HFFc6 (cell line): ENCODE measurements at places on chromosomes 5 and 9. TPM values are rescaled to one million over a fixed set of nuclear protein-coding genes. Genes with fewer than 3 reads are reported as not detected.

The ELOVL7 gene
- total RNA-seq: 0.07 to 0.28 TPM in 2 of 3 replicates, not detected in the other

The EIF4E1B gene
- total RNA-seq: not detected in 3 replicates

The SARDH gene
- total RNA-seq: 0.45 to 5.1 TPM (median 0.56 TPM) in 3 replicates

The DBH gene
- total RNA-seq: not detected in 3 replicates

The CCDC192 gene
- total RNA-seq: not detected in 3 replicates

The FREM1 gene
- 0.03 TPM in 1 of 2 replicates, not detected in the other for total RNA-seq

The SHOC1 gene
- not detected in 3 replicates for total RNA-seq

DNA sequence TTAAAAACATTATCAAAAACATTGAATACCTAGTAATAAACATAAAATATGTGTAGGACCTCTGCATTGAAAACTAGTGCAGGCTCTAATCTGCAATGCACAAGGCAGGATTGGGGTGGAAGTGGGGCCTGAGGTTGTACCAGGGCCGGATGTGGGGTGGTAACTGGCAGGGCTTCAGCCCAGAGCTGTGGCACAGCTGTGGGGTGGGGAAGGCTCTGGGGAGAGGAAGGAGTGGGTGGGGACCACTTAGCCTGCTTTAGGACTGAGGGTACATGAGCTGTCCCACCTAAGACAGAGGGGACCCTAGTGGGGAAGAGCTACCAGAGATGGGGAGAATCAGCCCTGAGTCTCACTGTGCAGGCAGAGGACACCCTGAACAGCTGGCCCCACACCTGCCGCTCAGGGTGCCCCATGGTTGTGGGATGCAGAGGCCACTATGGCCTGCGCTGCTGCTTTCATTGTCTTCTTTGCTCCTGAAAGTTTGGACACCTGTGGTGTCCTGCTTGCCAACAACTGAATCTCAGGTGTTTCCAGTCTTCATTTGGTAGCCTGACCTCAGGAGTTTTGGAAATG, 311.4 kb downstream of the TLE4 start:
- DNase-seq: no peak

- DNase-seq: peak; percentile 30
Observed at GRCh38 chr9:89606624-89607311, 2.0 kb downstream of the GADD45G start.

GRCh38 chr5:2222246-2222992, 339.7 kb upstream of the IRX4 start:
- DNase-seq: no peak

DNA sequence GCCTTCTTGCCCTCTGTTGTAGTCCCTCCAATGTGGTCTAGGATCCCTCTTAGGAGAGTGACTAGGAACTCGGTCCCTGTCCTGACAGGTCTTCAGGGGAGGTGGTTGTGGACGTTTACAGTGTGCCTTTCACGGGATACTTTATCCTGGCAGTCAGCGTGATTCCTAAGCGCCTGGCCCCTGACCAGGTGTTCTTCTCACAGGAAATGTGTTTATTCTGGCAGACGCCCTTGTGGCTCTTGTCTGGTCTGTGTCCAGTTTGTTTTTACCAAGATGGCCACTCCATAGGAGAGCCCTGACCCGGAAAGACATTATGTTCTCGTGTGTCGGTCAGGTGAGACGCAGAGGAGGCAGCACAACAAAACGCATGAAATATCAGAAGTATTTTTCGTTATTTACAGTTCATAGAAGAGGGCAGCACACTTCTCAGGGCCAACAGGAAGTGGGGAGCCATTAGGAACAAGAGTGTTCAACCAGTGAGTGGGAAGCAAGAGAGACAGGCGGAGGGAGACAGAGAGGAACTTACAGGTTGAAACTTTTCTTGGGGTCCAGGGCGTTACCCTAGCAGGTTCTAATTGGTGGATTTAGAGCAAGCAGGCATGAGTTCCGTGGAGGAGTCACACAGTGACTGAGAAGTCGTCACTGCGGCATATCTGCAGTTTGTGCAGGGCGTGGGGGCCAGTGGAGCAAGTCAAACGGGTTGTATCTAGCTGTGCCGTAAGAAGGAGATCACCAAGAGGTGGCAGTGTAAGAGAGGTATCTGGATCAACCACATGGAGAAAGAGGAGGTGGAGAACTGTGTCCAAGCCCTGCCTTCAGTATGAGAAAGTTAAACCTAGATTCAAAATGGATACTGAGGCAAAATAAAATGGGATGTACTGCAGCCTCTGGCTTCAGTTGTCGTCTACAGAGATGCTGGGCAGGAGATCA, 412.9 kb downstream of the ZSWIM6 start:
- DNase-seq: no peak

GRCh38 chr9:83977196-83977595, 2.8 kb downstream of the HNRNPK start:
- no peak for DNase-seq

- no peak for DNase-seq
Observed at GRCh38 chr9:135513351-135513846, 7.8 kb upstream of the LCN1 start.

GRCh38 chr9:34964458-34964857, 6.4 kb downstream of the PHF24 start:
- no peak for DNase-seq

- no peak for DNase-seq
Observed at GRCh38 chr5:138647261-138647788, 72.1 kb upstream of the HSPA9 start.

- no peak for DNase-seq
Observed at GRCh38 chr5:132428147-132428482, 58.6 kb downstream of the SLC22A5 start.

GRCh38 chr5:14060218-14060617, 82.9 kb upstream of the TRIO start:
- DNase-seq: no peak

DNA sequence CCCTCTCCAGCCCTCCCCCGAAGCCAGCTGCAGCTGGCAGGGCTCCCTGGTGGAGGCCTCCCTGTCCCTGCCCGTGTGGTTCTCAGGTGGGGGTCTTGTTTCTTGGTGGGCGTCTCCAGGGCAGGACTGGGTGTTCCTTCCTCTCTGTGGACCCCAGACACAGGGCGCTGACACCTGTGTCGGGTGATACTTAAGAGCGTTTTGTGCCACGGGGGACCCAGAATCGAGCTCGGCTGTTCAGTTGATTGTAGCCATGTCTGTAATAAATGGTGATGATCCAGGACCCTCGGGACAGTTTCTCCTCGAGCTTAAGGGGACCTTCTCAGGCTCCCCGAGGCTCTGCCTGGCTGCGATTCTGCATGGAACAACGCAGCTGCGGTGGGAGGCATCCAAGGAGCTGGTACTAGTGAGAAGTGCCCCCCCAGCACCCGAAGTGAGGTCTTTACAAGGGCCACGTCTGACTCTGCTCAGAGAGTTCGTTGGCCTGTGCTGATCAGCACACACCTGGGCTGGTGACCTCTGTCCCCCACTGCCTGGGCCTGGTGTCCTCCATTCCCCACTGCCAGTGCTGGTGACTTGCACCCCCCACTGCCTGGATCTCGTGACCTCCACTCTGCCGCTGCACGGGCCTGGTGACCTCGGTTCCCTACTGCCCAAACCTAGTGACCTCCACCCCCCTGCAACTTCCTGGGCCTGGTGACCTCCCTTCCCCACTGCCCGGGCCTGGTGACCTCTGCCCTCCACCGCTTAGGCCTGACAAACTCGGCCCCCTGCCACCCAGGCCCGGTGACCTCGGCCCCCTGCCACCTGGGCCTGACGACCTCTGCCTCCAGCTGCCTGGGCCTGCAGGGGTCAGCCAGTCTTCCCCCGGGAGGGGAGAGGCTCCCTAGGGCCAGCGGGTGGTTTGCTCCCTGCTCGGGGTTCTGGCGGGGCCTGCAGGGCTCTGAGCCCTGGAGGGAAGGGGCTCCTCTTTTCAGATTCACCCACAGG, 36.0 kb downstream of the NDUFS6 start:
- no peak for DNase-seq

GRCh38 chr5:37665272-37665671, 174.6 kb downstream of the GDNF start:
- DNase-seq: no peak

DNA sequence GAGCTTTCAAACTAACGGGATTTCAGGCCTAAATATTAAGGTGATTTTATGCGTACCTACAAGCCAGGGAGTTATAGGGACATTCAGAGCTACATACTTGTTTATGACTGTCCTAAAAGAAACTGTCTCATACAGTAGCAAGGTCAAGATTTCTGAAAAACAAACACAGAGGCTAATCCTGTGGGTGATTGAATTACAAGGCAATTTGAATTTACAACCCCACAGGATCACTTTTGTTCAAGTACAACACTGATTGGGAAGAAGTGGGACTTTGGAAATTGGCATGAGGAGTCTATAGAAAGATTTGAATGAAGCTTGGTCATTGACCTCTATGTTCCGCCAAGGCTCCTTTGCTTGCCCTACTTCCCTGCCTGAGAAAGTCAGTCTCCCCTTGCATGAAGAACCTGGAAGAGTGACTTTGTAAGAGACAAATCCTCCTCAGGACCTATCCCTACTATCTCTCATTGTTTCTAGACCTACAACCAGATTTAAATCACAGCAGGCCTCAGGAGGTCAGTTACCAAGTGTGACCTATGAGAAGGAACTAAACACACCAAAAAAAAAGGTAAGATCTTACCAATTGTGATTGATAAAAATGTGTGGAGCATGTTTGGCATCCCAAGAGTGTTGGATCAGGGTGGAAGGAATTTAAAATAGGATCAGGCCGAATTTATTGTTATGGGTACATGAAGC, 38.4 kb upstream of the CDC42SE2 start:
- DNase-seq: no peak

- DNase-seq: peak; percentile 52
Observed at GRCh38 chr5:9903801-9904200, 273.6 kb upstream of the TAS2R1 start.

DNA sequence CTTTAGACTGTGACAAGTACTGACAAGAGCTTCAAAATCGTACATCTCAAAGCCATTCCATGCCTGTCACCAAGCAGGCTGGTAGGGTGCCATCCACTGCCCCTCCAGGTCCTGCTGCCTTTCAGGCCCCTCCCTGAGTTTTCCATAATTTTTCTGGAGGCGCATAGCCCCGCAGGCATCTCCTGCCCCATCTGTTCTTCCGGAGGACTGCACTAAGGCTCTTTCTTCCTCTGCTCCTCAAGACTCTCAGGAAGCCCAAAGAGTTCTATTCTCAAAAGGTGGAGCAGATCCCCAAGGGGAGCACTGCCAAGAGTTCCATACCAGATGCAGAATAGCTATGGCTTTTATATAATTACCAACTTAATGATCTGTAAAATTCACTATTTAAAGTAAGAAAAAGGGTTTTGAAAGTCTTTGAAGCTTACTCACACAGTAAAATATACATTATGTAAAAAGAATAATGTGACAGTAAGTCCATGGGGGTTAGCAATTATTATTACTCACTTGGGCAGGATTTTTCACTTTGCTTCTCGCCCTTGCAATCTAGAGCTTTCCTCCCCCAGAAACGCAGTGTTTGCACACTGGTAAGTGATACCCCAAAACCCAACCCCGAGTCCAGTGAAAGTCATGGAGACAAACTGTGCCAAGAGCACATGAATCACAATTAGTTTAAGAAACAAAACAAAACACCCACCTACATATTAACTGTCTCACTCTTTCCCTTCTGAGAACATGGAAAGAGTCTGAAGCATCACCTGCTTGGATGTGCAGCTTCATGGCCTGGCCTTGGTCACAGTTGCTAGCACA, 114.1 kb upstream of the DAPK1 start:
- DNase-seq: no peak

- no peak for DNase-seq
Observed at GRCh38 chr5:174675110-174675509, 49.3 kb upstream of the MSX2 start.

DNA sequence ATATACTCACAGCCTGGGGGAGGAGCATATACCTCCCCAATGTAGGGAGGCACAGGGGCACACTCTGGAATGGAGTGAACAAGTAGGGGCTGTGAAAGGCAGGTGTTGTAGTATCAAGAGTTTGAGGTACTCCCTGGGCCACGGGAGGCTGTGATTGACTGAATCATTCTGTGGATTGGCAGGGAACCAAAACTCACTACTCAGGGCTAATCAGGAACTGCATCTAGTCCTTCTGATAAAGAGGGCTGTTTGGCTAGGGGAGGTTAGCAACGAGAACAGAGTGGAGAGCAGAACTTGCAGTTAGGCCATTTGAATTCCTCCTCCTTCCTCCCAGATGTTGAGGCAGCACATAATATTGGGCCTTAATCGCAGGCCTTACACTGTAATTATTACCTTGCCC, 369.2 kb upstream of the MPDZ start:
- no peak for DNase-seq

DNA sequence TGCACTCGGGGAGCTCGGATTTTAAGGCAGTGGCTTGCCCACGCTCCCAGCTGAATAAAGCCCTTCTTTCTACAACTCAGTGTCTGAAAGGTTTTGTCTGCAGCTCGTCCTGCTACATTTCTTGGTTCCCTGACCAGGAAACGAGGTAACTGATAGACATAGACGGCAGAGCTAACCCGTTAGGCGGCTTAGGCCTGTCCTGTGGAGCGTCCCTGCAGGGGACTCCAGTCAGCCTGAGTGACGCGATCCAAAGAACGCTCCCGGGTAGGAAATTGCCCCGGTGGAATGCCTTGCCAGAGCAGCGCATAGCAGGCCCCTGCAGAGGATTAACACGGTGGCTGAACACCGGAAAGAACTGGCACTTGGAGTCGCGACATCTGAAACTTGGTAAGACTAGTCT, 1.8 kb upstream of the SELENOP start:
- DNase-seq: no peak

- no peak for DNase-seq
Observed at GRCh38 chr5:57174128-57174889, 450 bp downstream of the GPBP1 start.

DNA sequence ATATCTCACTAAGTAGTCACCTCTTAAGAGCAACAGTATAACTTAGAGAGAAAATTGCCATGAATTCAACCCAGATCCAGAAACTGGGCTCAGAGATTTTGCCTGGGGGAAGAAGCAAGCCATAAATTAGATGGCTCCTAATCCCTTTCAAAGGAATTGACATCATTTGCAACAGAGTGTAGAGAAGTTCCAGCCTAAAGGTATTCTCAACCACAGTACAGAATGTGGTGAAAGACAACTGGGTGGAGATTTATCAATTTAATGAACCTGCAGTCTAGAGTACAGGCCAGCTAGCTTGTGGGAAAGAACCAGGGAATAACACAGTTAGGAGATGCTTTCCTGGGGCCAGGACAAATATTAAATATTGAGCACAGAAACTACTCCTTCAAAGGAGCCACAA, 39.6 kb downstream of the CDKL3 start:
- DNase-seq: no peak

- no peak for DNase-seq
Observed at GRCh38 chr5:154251529-154251928, 61.0 kb downstream of the GALNT10 start.

DNA sequence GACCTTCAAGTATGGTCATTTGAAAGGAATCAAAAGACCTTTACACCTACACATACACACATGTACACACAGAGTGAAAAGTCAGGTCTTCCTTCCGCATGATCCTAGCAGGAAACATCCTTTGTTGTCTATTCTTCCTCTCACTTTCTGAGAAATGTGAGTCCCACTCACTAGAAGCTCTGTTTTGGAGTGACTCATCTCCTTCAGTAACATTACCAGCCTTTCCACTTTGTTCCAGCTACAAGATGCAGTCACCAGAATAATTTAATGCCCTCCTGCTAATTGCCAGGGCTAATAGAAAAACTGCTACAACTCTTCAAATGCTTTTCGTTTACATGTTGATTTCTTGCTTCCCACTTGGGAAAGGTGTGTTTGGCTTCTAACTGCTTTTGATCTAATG, 417.3 kb downstream of the RASEF start:
- DNase-seq: no peak

GRCh38 chr9:71716138-71716909, 52.0 kb downstream of the CEMIP2 start:
- DNase-seq: no peak

- no peak for DNase-seq
Observed at GRCh38 chr9:112076814-112077213, 98.3 kb downstream of the SUSD1 start.

- peak; percentile 88 for DNase-seq
Observed at GRCh38 chr5:67268231-67269021, 71.8 kb upstream of the CD180 start.
